HuH-7.5 (cell line): ENCODE measurements at places on chromosomes 3 and 15.

GRCh38 chr3:97816811-97817210, 5.0 kb upstream of the CRYBG3 start:
- DNase-seq = no peak

- DNase-seq = no peak
Measured at GRCh38 chr15:26892182-26892518, 25.3 kb downstream of the GABRA5 start.

- DNase-seq = no peak
Measured at GRCh38 chr3:104437131-104437750, 929.5 kb upstream of the ALCAM start.

DNA sequence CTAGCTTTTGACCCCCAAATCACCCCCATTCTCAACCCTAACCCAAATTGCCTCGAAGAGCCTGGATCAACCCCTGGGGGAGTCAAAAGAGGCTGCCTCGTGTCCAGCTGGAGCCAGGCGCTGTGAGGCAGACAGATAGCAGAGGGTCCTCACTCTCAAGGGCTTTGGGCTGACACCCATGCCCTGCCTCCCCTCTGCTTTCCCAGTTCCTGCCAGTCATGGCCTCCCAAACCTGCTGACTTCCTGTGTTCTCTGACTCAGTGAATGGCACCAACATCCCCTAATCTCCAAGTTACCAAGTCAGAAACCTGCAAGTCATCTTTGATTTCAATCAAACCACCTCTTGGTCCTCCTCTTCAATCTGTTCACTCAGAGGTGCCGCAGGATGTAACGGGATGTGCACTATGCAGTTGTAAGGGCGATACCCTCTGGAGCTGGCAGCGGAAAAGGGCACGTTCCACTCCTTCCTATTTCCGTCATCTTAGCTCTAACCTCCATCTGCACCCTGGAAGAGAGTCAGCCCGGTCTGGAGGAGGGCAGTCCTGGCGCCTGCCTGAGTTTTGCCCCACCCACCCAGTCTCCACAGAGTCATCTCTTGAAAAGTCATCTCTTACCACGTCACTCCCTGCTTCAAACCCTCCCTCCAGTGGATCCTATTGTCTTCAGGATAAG, 52.4 kb upstream of the FAM174B start:
- DNase-seq = no peak

DNA sequence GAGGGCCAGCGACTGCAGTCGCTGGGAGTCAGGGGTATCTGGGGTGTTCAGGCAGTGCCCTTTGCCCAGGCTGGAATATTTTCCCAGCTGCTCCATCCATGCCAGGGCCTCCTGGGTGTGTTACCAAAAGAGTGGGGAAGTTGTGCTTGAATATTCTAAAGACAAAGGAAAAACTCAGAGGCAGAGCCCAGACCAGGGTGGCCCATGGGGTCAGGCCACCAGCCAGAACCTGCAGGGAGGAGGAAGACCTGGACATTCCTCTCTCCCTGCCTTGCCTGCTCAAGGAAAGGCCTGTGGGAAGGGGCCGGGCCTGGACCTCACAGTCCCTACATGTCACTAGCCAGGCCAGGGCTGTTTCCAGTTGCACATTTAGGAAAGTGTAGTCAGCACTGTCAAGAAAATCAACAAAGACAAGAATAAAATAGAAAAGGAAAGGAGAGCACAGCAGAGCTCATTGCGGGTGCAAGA, 16.0 kb upstream of the KLF15 start:
- DNase-seq = no peak

DNA sequence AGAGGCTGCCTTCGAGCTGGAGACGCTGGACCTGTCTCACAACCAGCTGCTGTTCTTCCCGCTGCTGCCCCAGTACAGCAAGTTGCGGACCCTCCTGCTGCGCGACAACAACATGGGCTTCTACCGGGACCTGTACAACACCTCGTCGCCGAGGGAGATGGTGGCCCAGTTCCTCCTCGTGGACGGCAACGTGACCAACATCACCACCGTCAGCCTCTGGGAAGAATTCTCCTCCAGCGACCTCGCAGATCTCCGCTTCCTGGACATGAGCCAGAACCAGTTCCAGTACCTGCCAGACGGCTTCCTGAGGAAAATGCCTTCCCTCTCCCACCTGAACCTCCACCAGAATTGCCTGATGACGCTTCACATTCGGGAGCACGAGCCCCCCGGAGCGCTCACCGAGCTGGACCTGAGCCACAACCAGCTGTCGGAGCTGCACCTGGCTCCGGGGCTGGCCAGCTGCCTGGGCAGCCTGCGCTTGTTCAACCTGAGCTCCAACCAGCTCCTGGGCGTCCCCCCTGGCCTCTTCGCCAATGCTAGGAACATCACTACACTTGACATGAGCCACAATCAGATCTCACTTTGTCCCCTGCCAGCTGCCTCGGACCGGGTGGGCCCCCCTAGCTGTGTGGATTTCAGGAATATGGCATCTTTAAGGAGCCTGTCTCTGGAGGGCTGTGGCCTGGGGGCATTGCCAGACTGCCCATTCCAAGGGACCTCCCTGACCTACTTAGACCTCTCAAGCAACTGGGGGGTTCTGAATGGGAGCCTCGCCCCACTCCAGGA, 21.1 kb downstream of the NRROS start:
- DNase-seq = no peak
